ENCODE measurements at places on chromosomes 16 and 17.

DNA sequence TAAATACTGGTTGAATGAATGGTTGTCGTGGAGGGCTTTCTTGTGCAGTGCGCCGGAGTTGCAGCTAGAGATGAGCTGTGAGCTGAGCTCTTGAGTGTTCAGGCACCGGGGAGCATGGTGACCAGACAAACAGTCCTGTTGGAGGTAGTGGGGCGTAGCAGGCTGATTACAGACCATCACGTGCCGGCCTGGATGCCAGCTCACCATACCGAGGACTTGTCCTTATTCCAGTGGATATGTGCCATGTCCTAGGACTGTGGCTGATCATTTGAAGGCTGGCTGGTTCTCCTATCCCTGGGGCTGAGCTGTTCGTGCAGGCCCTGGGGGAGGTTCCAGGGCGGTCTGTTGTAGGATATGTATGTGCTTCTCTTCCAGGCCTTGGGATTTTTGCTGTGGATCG is 60.0 kb downstream of the ABCC1 start:
- no peak for DNase-seq

DNA sequence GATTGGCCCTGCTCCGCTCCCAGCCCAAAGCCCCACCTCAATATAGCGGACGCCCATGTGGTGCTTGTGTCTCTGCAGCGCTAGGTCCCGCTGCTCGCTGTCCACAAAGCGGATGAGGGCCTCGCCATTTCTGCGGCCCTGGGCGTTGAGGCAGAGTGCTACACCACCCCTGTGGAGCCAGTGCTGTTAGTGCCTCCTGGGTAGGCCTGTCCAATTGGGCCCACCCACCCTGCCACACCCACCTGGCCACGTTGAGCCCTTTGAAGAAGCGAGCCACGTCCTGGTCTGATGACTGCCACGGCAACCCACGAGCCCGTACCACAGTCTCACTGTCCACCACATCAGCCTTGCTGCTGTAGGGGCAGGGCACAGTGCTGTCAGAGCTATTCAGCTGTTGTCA is 3.6 kb downstream of the ESRP2 start:
- no peak for DNase-seq

DNA sequence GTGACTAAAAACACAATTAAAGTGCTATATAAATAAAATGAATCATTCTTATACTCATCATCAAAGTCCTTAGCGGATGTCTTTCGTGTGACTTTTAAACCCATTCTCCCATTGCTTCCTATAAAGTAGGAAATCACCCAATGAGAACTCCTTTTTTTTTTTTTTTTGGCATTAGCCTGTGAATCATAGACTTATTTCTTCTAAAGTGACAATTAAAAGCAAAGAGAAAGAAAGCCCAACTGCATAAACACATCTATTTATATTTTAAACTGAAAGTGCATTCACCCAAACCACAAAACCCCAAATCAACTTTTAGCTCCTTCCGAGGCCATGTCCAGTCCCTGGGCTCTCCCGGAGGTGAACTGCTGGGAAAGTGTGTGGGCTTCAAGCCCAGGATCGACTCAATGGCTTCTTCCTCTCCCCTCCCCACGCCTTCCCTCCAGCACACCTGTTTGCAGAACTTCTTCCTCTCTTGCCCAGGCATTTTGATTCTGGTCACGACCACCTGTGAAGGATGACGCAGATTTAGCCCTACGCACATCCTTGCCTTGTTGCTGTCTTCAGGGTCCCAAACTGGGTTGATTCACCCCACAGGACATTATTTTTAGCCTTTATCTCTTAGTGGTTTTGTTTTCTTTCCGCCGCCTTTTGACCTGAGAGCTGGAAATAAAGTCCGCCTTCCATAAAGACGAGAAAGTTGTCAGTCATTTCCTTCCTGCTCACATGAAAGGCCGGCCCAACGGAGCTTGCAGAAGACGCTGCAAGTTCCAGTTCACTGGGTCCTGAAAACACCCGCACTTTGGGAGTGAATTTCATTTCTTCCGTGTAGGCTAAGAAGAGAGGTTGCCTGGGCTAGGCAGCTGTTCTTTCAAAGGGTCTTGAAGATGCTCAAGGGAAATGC is 166.8 kb downstream of the MAP2K6 start:
- no peak for DNase-seq

GRCh38 chr16:57997528-57998265 is 2.8 kb downstream of the ZNF319 start:
- DNase-seq, result no peak

DNA sequence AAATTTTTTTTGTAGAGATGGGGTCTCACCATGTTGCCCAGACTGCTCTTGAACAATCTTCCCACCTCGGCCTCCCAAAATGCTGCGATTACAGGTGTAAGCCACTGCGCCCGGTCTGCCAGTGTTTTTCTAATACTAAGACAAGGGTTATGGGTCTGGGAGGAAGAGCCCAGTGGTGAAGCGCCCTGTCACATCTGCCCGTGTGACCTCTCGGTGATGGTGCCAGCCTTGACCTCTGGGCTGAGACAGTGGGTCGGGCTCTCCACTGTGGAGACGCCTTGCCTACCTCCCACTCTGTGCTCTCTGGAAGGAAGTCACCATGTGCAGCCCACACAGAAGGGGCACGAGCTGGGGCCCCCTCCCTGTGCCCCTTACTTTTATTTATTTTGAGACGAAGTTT is 5.1 kb upstream of the BAIAP2 start:
- DNase-seq, result no peak

DNA sequence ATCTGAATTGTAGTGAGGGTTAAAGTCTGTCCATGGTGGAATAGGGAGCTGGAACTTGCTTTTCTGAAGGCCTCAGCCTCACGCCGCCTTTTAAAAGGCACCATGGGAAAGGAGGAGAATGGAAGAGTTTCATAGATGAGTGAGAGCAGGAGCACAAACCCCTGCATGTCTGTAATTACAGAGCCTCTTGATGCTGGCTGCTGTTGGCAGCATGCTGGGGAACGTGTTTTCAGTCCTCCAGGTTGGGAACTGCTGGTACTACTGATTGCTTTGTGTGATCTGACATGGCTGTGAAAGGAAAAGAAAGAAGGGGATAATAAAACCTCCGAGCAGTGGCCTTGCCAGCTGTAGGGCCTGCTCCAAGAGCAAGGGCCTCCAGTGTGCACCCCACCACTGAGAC is 16.8 kb upstream of the DYNLL2 start:
- no peak for DNase-seq

DNA sequence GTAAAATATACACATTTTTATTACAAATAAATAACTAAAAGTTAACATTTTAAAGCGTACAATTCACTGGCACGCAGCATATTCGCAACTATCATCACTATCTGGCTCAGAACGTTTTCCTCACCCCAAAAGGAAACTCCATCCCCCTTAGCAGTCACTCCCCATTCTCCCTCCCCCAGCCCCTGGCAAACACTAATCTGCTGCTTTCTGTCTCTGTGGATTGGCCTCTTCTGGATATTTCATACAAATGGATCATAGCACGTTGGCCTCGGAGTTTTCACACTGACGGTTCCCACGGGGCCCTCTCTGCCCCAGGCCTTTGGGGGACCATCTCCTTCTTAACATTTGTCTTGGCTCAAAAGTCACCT is 64.6 kb downstream of the RTN4RL1 start:
- no peak for DNase-seq

- no peak for DNase-seq
Observed at GRCh38 chr17:12953156-12953555, 64.7 kb downstream of the ELAC2 start.

GRCh38 chr17:77865112-77865611 is 93.3 kb upstream of the TNRC6C start:
- peak; percentile 52 for DNase-seq

GRCh38 chr16:53341792-53342191 is 92.5 kb upstream of the RBL2 start:
- no peak for DNase-seq

GRCh38 chr17:27477050-27477888 is 21.0 kb downstream of the KSR1 start:
- no peak for DNase-seq

DNA sequence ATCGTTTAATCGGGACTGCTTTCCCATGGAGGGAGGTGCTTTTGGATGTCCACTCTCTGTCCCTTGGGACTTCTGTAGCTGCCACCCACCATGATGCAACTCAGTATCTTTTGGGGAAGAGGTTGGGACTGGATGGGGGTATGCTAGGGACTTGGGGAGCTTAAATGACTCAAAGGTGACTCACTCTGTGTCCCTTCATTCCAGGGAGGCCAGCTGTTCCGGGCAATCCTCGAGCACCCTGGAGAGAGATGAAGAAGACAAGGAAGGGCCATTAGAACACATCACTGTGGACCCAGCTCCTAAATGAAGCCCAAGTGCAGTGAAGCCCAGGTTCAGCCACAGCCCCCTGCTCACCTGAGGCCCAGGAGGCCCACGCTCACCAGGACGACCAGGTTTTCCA is 4.6 kb downstream of the COL1A1 start:
- DNase-seq, result no peak

GRCh38 chr17:67625971-67626370 is 91.8 kb upstream of the NOL11 start:
- DNase-seq, result no peak

GRCh38 chr17:39186481-39187002 is 10.9 kb downstream of the CACNB1 start:
- DNase-seq, result no peak

GRCh38 chr16:48117217-48118105 is 38.3 kb downstream of the ABCC12 start:
- peak; percentile 76 for DNase-seq

GRCh38 chr17:27345141-27345904 is 51.4 kb downstream of the WSB1 start:
- peak; percentile 49 for DNase-seq

GRCh38 chr17:4549781-4550533 is 5.2 kb downstream of the MYBBP1A start:
- DNase-seq, result no peak

Data from SK-N-DZ (cell line).